Parietal lobe (tissue), 2 donors: ENCODE measurements at places on chromosomes 2 and 18. TPM values are rescaled to one million over a fixed set of nuclear protein-coding genes. Genes with fewer than 3 reads are reported as not detected.

The RMDN2 gene
- total RNA-seq: 12.2 TPM

The TMEM200C gene
- 12.8 TPM for total RNA-seq

The LRRC30 gene
- not detected for total RNA-seq

The DNAJC5G gene
- total RNA-seq: not detected

The SLC11A1 gene
- total RNA-seq: 3.8 TPM

The WNT6 gene
- not detected for total RNA-seq

The UPP2 gene
- total RNA-seq: 3.1 TPM

The RAB27B gene
- 17.2 TPM for total RNA-seq

The ATOH8 gene
- 3.1 TPM for total RNA-seq

The TMEM198 gene
- 15.7 TPM for total RNA-seq

The DYTN gene
- not detected for total RNA-seq

The PRKRA gene
- 91.1 TPM for total RNA-seq

The TOGARAM2 gene
- total RNA-seq: under 0.01 TPM

The CPO gene
- not detected for total RNA-seq

The STK16 gene
- total RNA-seq: 16.9 TPM

The SPP2 gene
- not detected for total RNA-seq

The SERPINB3 gene
- total RNA-seq: not detected

The KYNU gene
- under 0.01 TPM for total RNA-seq

The CFAP65 gene
- 0.63 TPM for total RNA-seq

The MYOM1 gene
- total RNA-seq: 2.2 TPM

The IL1RN gene
- not detected for total RNA-seq

The RAD51AP2 gene
- 0.94 TPM for total RNA-seq

The HADHA gene
- 69.5 TPM for total RNA-seq

The REG3A gene
- total RNA-seq: not detected

The RAB6C gene
- total RNA-seq: 0.63 TPM

The UGT1A1 gene
- total RNA-seq: not detected

The NOP58 gene
- 95.2 TPM for total RNA-seq

The DSG4 gene
- not detected for total RNA-seq

The GPR39 gene
- total RNA-seq: 10.0 TPM
